Pericardium fibroblast (primary cell): ENCODE measurements at places on chromosomes 7 and 10. TPM values are rescaled to one million over a fixed set of nuclear protein-coding genes. Genes with fewer than 3 reads are reported as not detected.

The DRGX gene
- total RNA-seq: not detected in 2 replicates

The PNLIPRP3 gene
- not detected in 2 replicates for total RNA-seq

The NAT16 gene
- total RNA-seq: not detected in 2 replicates

The FBXL13 gene
- total RNA-seq: 0.93 and 3.0 TPM in 2 replicates

The TMEM236 gene
- total RNA-seq: under 0.01 TPM in 1 of 2 replicates, not detected in the other

The PMPCB gene
- total RNA-seq: 24.2 and 61.2 TPM in 2 replicates

The NRCAM gene
- 12.3 and 31.8 TPM in 2 replicates for total RNA-seq

The ANKRD7 gene
- total RNA-seq: 0.26 TPM in 1 of 2 replicates, not detected in the other

The HMX3 gene
- total RNA-seq: not detected in 2 replicates

The AKR1C4 gene
- total RNA-seq: not detected in 2 replicates

The STOX1 gene
- total RNA-seq: 0.09 and 0.82 TPM in 2 replicates

The IGF2BP3 gene
- total RNA-seq: 23.1 and 34.3 TPM in 2 replicates

The SFTPA1 gene
- not detected in 2 replicates for total RNA-seq

The TRRAP gene
- total RNA-seq: 11.4 and 17.4 TPM in 2 replicates

The VSTM4 gene
- total RNA-seq: 9.1 and 9.3 TPM in 2 replicates

The PON1 gene
- total RNA-seq: not detected in 2 replicates

The P4HA1 gene
- 163 and 307 TPM in 2 replicates for total RNA-seq

The ALOX5 gene
- total RNA-seq: not detected in 2 replicates

The ORAI2 gene
- 28.3 and 34.1 TPM in 2 replicates for total RNA-seq

The RAMP3 gene
- total RNA-seq: not detected in 2 replicates

The PTF1A gene
- total RNA-seq: not detected in 2 replicates
